Glutamatergic neuron (in vitro differentiated cells): ENCODE measurements at places on chromosomes 1 and 21. TPM values are rescaled to one million over a fixed set of nuclear protein-coding genes. Genes with fewer than 3 reads are reported as not detected.

DNA sequence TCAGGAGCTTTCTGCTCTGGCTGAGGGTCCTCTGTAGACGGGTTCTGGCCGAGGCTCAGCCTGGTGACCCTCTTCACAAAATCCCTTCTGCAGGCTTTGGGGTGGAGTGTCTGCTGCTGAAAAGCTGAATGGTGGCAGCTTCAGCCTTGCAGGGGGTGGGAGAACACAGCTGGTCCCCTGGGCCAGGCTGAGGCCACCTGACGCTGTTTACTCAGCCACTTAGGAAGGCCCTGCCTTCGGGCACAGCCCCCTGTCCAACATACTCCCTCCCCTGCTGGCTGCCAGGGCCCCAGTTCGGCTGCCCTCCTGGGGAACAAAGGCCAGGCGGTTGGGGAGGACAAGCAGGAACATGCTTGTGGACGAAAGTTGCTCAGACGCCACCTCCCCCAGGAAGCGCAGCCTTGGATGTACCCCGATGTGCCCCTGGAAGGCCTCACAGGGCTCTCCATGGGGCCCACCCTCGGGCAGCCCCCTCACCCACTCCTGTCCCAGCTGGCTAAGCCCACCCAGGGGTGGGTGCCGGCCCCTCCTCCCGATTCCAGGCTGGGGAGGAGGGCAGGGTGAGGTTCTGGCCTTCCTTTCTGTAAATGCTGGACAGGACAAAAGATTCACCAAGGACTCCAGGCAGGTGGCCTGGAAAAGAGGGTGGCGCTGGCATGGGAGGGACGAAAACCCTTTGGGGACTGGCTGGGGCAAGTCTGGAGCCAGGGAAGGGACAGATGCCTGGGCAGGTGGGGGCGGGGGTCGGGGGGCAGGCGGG, at the start of gene ANKRD65:
ANKRD65 (minus strand) TSS at position 130 of the 760 bp plus-strand sequence. CDS start 271 bp downstream, outside the sequence.
- peak; percentile 52 for DNase-seq

DNA sequence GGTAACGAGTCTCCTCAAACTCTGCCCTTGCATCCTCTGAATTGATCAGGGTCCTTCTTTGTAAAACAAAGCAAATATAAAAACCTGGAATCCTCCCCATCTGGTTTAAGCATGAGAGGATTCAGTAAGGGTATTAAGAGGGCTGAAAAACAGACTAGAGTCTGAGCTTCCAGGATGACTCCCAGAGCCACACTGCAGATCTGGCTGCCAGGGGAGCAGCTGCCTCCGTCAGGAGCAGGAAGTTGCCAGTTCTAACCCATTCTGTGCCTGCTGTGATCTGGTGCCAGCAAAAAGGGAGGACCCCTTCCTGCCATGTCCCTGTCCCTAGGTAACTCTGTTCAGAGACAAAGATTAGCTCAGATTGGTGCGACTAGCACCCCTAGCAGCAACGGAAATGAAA, 27.5 kb downstream of the SERTAD4 start:
- DNase-seq = no peak

DNA sequence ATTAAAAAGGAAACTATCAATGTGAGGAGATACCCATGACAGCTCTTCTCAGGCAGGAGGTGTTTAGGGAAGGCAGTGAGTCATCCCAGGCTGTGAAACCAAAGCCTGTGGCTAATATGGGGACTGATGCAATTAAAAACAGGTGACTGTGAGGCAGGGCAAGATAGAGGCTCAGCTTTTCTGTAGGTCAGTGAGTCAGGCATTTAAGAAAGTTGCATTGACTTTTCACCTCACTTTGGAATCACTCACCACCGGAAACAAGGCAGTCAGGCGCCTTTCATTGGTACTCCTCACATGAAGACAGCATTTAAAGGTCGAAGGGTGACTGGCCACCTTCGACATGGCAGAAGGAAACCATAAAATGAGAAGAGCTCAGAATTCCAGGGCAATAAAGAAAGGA, 54.5 kb downstream of the PAPPA2 start:
- no peak for DNase-seq

- no peak for DNase-seq
Measured at GRCh38 chr21:34890724-34891612, 158.1 kb downstream of the RUNX1 start.

- no peak for DNase-seq
Measured at GRCh38 chr21:16873176-16873575, 639.7 kb upstream of the CXADR start.

- peak; percentile 19 for DNase-seq
Measured at GRCh38 chr1:903721-904271, 19.9 kb upstream of the SAMD11 start.

DNA sequence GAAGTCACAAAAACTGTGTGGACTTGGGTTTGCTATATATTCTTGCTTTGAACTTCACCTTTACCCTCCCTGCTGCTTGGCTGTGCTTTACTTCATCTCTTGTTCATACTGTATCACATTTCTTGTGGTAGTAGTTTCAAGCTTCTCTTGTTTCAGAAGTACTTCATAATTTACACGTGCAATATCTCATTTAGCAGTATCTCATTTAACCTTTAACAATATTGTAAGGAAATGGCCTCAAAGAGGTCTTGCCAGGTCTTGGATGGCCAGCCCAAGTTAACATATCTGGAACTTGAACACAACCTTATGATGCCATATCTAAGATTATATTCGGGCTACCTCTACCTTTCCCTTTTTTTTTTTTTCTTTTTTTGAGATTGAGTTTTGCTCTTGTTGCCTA, 1.7 kb upstream of the TRIM45 start:
- no peak for DNase-seq

DNA sequence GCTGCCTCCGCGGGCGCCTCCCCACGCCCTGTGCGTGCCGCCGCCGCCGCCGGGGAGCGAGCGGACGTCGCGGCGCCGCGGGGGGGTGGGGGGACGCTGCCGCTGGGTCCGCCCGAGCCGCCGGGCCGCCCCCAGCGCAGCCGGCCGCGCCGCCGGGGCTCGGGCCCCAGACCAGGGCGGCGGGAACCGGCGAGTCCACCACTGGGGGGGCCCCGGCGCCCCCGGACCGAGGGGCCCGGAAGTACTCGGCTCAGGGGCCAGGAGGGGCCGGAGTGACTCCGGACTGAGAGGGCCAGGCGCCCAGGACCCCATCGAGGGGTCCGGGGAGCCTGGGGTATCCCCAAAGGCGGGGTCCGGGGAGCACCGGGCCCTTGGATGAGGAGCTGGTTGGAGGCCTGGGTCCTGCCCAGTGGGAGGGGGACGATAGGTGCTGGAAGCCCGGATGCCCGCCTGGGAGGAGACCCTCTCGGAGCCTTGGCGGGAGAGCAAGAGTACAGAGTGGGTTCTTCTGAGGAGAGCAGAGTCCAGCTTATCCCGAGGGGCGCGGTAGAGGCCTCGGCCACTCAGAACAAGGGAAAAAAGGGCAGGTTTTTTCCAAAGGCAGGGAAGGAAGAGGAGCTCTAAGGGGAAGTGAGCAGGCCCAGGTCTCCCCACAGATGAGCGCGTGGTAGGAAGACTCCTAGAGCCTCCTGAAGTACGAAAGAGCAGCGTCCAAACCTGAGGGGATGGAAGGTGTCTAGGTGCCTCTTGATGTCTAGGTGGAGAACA, 556 bp downstream of the GMEB1 start:
- peak; percentile 67 for DNase-seq

DNA sequence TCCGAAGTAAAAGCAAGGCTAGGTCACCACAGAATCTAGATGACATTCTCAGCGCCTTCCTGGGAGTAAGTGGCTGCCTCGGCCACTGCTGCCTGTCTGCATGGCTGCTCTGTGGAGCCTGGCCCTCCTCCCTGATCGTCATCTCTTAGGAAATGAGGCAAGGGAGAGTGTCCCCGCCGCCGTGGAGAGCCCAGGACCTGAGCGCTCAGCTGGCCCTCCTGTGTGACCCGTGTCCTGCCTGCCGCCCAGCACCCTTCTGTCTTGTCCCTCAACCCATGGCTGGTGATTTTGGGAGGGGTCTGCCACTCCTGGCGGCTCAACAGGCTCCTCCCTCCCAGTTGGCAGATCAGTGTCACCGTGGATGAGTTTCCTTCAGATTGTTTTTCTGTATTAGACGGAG, 156.4 kb upstream of the COL6A1 start:
- DNase-seq = no peak

GRCh38 chr1:53048960-53049573, 12.9 kb upstream of the PODN start:
- no peak for DNase-seq

DNA sequence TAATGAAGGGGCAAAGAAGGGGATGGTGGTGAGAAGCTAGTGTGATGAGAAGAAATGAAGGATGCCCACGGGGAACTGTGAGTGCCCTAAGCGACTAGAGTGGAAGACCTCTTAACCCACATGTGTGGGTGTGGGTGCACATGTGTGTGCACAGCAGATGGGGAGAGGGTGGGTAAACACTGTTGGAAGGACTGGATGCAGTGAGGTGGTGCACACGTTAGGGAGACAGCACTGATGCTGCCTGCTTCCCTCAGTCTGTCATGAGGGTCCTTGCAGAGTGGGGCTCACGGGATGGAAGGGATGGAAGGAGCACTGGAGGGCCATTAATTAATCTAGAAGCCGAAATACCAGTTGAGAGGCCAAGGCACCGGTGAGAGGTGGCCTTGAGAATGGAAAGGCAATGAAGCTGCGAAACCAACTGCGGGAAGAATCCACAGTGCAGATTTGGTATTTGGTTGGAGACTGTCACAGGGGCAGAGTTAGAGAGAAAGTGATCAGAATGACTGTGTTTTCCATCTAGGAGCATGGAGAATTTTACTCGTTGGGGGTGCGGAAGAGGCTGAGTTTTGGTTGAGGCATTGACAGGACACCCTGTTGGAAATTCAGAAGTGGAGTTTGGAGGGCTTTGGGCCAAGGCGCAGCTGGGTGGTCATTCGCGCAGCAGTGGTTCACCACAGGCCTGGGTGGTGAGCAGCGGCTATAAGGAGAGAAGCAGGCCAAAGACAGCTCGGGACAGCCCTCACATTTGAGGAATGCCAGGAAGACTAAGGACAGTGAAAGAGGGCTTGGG, 15.8 kb downstream of the RCSD1 start:
- DNase-seq = no peak

- DNase-seq = no peak
Measured at GRCh38 chr1:77668924-77669449, 13.5 kb downstream of the ZZZ3 start.

GRCh38 chr1:167033646-167034045, 44.6 kb downstream of the MAEL start:
- DNase-seq = no peak

DNA sequence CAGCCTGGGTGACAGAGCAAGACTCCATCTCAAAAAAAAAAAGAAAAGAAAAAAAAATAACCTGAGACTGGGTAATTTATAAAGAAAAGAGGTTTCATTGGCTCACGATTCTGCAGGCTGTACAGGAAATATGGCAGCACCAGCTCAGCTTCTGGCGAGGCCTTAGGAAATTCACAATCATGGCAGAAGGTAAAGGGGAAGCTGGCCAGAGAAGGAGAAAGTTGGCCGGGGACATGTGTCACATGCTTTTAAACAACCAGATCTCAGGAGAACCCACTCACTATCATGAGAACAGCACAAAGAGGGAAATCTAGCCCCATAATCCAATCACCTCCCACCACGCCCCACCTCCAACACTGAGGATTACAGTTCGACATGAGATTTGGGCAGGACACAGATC, 125.3 kb downstream of the DISP1 start:
- no peak for DNase-seq

- no peak for DNase-seq
Measured at GRCh38 chr1:83929184-83929583, 69.7 kb downstream of the TTLL7 start.

- no peak for DNase-seq
Measured at GRCh38 chr1:241391926-241392710, 35.1 kb upstream of the RGS7 start.

DNA sequence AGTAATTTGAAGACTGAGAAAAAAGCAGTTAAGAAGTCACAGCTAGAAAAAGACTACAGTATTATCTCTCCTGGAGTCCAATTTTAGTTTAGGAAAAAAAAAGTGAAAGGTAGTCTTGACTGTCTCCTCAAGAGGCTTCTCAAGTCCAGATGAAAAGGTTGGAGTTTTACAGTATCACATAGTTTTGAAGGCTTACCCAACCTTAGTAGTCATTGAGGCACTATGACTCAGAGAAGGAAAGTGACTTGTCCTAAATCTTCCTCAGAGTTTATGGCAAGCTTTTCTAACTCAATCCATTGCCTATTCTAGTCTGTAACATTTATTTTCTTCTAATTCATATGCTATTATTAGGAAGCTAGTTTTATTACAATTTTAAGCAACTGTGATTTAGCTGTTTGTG, 174.9 kb downstream of the DPYD start:
- no peak for DNase-seq

DNA sequence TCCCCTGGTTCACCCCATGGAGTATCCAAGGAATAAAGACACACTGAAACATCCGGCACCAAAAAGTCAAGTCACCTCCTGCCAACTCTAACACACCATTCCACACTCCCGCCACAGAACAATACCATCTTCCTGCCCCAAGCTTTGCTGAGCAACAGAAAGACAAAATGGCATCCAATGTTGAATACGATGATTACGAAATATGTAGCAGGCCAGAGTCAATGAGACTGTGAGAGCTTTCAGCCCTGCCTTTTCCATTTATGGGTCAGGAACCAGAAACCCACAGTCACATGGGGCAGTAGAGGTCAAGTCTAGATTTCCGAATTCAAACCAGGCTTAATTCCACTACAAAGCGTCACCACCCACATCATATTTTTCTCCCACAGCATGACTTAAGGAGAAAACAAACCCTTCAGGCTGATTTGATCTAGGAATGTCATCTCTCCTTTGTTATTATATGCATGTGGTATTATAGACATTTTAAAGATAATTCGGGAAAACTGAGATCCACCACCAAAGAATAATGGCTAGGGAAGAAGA, 249.8 kb downstream of the SETD4 start:
- no peak for DNase-seq

DNA sequence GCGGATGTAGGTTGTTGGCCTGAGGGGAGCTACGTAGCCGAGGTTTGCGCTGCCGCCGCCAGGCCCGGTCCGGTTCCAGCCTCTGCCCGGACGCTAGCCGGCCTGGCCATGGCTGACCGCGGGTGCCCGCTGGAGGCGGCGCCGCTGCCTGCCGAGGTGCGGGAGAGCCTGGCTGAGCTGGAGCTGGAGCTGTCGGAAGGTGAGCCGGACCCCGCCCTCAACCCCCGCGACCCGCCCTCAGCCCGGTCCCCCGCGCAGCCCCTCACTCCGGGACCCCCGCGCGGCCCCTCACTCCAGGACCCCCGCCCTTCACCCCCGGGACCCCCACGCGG, 299 bp downstream of the DIP2A start:
- DNase-seq = no peak

GRCh38 chr1:161307230-161307768, 2.5 kb downstream of the MPZ start:
- peak; percentile 45 for DNase-seq

The CD2 gene
- not detected for total RNA-seq

The PRAMEF5 gene
- total RNA-seq = not detected

The DENND2C gene
- 0.54 TPM for total RNA-seq

The PDE4DIP gene
- total RNA-seq = 163 TPM

The PCNX2 gene
- 44.5 TPM for total RNA-seq

The KCNK1 gene
- not detected for total RNA-seq

The SLAMF8 gene
- total RNA-seq = not detected

The FCAMR gene
- not detected for total RNA-seq
